ENCODE measurements at places on chromosomes 1 and 21.

DNA sequence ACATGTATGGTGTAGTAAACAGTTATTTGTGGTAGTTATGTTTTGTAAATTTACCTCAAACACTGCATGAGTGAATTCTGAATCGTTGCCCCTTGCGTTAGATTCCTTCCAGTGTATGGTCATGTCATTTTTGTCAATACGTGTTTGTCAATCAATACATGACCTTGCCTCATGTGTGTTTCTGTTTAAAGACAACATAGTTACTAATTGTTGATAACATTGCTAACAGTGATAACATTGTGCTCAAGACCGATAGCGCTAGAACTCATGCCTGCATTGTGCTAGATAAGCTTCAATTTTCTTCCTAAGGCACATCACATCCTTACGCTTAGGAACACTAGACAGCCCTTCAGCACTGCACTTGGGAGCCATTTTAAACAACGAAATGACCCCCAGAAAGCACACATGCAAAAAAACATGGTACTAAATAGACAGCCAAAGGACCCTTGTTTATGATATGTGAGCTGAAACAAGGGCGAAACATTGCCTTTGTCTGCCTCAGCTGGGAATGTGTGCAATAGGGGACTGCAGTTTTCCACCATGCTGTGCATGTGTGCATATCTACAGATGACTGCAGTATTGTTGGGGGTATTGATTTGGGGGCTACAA lies 37.3 kb downstream of the MRPS6 start:
- DNase-seq, result no peak

DNA sequence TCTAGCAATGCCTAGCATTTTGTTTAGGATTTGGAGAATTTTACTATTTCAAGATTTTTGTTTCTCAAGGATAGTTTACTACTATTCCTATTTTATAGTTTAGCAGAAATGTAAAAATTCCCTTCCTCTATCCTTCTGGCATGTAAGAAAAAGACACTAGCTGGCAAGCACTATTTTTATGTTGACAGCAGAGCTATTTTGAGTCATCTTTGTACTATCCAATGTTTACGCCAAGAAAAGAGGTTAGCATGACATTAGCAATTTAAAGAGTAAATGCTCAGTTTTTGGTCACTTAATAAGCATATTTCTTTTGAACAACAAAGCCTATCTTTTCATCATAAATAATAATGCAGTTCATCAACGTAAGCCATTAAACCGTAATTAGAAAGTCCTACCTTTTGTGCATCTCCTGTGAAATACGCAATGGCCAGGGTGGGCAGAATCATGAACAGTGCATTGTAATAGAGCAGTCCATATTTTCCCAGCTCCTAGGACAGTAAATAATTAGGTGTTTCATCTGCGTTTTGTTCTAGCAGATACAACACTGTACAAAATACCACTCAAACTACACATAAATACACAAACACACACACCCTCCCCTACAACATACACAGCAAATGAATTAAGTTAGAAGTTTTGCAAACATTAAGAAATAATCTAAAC lies 12.0 kb downstream of the SLC35D1 start:
- DNase-seq, result no peak

DNA sequence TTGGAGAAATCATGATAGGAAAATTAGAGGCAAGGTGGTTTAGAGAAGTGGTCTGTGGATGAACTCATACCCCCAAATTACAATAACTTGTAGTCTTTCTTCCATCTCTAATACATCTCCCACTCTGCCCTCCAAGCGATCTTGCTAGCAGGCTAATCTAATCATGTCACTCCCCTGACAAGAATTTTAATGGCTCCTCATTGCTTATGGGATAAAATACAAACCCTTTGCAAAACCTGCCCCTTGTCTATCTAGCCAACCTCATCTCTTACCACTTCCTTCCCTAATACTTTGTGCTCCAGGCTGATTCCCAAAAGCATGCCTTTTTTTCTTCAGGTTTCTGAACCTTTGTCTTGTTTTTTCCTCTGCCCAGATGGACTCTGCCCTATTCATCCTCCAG lies 71.3 kb upstream of the LRRN2 start:
- no peak for DNase-seq

- no peak for DNase-seq
Observed at GRCh38 chr1:201537891-201538611, 876 bp upstream of the NAV1 start.

- no peak for DNase-seq
Observed at GRCh38 chr1:181084606-181084969, 3.9 kb upstream of the IER5 start.

DNA sequence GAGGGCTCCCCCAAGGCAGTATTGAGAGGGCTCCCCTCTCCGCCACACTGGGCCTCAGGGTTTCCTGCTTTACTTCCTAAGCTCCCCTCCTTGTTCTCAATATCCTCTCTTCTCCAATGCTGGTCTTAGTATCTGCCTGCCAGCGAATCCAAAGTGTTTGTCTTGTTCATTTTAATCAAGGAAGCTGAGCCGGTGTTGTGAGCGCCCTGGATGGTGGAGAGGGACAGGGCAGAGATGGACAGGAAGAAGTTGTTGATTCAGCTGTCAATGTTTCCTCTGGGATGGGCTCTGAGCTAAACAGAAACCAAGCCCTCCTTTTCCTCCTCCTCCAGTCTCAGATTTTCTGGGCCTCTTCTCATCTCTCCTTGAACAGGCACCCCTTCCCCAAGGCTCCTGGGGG lies 5.4 kb downstream of the OLFML3 start:
- DNase-seq, result no peak

GRCh38 chr1:236021424-236022135 lies 43.3 kb downstream of the NID1 start:
- no peak for DNase-seq

- DNase-seq, result no peak
Observed at GRCh38 chr1:158002022-158002630, 8.7 kb downstream of the KIRREL1 start.
